Stimulated activated CD4-positive, alpha-beta T cell treated with anti-CD3 and anti-CD28 coated beads, TNF-alpha, amount 100 ng/mL, for 1 hour (primary cell): ENCODE measurements at places on chromosomes 7 and 10.

DNA sequence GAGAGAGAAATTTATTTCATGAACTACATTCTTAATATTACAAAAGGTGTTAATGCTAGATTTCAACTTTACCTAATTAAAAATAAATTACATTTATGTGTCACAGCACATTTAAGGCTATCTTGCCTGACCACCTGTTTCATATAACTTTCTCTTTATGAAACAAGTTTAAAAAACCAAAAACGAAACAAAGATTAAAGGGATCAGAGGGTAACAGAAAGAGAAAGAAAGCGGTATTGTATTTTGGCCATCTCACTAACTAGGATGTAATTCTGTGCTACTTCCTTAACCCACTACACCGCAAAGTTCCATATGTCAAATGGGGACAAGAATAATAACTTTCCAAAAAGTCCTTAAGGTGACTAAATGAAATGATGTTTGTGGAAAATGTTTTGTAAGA is 6.3 kb upstream of the RHOBTB1 start:
- DNase-seq = no peak

- no peak for DNase-seq
Measured at GRCh38 chr10:90916392-90917237, 4.3 kb downstream of the ANKRD1 start.

GRCh38 chr10:56912043-56912442 is 551.0 kb upstream of the ZWINT start:
- DNase-seq = no peak

DNA sequence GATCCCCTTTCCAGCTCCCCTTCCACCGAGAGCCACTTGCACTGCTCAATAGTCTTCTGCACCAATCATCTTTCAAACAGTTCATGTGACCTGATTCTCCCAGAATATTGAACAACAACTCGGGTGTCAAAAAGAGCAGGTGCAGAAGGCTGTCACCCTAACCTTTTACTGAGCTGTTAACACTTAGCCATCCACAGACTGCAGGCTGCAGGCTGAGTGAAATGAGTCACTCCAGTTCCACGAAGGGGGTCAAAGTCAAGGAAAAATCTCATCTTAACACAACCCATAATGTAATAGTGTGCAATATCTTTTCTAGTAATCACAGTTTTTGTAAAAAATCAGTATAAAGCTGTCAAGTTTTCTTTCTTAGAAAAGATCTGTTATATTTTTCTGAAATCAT is 63.1 kb downstream of the MTPAP start:
- no peak for DNase-seq

DNA sequence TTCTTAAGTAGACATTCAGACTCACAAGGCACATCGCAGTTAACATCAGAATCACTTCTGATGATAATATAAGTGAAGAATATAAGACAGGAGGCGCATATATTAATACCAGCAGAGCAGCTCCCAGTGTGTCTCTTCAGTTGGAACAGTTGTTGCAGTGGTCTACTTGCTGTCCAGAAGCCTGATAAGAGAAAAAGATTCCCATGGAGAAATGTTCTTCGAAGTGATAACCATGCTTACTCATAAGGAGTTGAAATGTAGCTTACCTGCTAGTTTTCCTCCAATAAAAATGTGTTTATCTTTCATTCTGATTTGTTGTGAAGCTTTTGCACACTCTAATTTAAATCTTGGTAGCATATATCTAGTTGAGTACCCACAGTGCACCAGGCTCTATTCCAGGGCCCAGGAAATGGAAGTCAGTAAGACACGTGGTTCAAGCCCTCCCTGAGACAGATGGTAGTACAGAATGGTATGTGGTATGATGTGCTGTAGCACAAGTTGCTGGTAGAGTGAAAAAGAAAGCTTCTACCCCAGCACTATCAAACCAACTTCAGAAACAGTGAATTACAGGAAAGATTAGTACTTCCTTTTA is 124.0 kb downstream of the MAPK8 start:
- DNase-seq = no peak

GRCh38 chr7:87234949-87235348 is 15.4 kb upstream of the TMEM243 start:
- DNase-seq = no peak

GRCh38 chr10:111598433-111599059 is 521.7 kb downstream of the ADRA2A start:
- no peak for DNase-seq

DNA sequence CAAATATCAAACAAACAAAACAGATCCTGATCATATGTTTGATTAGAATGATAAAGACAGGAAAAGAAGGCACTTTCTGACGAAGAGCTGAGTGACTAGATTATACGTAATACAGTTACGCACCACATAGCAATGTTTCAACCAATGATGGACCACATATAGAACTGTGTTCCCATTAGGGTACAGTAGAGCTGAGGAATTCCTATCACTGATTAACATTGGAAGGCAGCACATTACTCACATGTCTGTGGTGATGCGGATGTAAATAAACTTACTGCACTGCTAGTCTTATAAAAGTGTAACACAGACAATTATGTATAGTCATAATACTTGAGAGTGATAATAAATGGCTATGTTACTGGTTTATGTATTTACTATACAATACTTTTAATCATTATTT is 98.3 kb downstream of the PTN start:
- DNase-seq = no peak

- DNase-seq = no peak
Measured at GRCh38 chr10:117339578-117339977, 35.7 kb downstream of the PDZD8 start.

- no peak for DNase-seq
Measured at GRCh38 chr10:133378251-133379096, 588 bp upstream of the PAOX start.

- no peak for DNase-seq
Measured at GRCh38 chr10:110530131-110530831, 32.6 kb downstream of the DUSP5 start.
